A549 treated with dexamethasone at 1 μM for 4 hours (cell line): ENCODE measurements at places on chromosomes 5 and 9. TPM values are rescaled to one million over a fixed set of nuclear protein-coding genes. Genes with fewer than 3 reads are reported as not detected.

Gene DNAH5
- 1.3 to 2.1 TPM (median 1.9 TPM) in 5 replicates for total RNA-seq

Gene ANAPC2
- total RNA-seq: 20.3 to 35.3 TPM (median 31.4 TPM) in 5 replicates

Gene MSMP
- not detected in 5 replicates for total RNA-seq

Gene NPR2
- 3.6 to 6.2 TPM (median 5.0 TPM) in 5 replicates for total RNA-seq

Gene PCA3
- not detected in 5 replicates for total RNA-seq

Gene PCDHB3
- 0.04 to 0.30 TPM (median 0.15 TPM) in 4 of 5 replicates, not detected in the other for total RNA-seq

Gene CTXN3
- total RNA-seq: not detected in 5 replicates

Gene OLFM1
- total RNA-seq: 8.8 to 10.8 TPM (median 10.5 TPM) in 5 replicates

Gene CDKN2A
- total RNA-seq: not detected in 5 replicates

Gene NR6A1
- 1.8 to 2.2 TPM (median 2.1 TPM) in 5 replicates for total RNA-seq

Gene RAB14
- 46.2 to 63.4 TPM (median 56.0 TPM) in 5 replicates for total RNA-seq

Gene ABO
- not detected in 5 replicates for total RNA-seq

Gene PCDHGB2
- 0.05 to 0.16 TPM (median 0.11 TPM) in 5 replicates for total RNA-seq

Gene GPR151
- not detected in 5 replicates for total RNA-seq

Gene PPIC
- 17.1 to 19.1 TPM (median 18.4 TPM) in 5 replicates for total RNA-seq

Gene CAMK4
- 0.03 to 0.21 TPM (median 0.08 TPM) in 4 of 5 replicates, not detected in the other for total RNA-seq

Gene TSSK1B
- total RNA-seq: not detected in 5 replicates

Gene PCDHA7
- total RNA-seq: 0.07 to 0.16 TPM (median 0.12 TPM) in 5 replicates

Gene TLX3
- not detected in 5 replicates for total RNA-seq
